Cerebellum (tissue), 4 donors: ENCODE measurements at places on chromosomes 1 and 21. TPM values are rescaled to one million over a fixed set of nuclear protein-coding genes. Genes with fewer than 3 reads are reported as not detected.

- DNase-seq = no peak
Observed at GRCh38 chr1:241459186-241459802, 60.3 kb downstream of the FH start.

DNA sequence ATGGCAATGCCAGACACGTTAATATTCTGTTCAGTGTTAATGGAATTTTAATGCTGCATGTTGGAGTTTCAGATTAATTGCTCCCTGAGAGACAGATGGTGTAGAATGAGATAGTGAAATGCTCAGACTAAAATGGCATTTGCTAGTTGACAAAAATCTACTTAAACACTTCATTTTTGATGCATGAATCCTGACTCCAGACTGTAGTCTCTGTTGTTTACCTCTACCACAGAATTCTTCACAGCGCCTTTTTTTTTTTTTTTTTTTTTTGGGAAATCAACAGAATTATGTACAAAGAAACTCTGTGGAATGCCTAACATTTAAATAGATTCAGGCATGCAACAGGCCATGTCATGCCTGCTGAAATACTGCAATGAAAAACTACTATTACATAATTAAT, 111.3 kb downstream of the PLPPR5 start:
- DNase-seq = no peak

GRCh38 chr1:39082010-39082799, 56.1 kb downstream of the NDUFS5 start:
- peak; percentile 33 for DNase-seq

GLIS1 gene
- total RNA-seq = 0.27 TPM

C1orf167 gene
- not detected for total RNA-seq
